ENCODE measurements at places on chromosomes 16 and 17.
A peak's percentile ranks its signal among the peaks of the same experiment; 100 is the strongest.

DNA sequence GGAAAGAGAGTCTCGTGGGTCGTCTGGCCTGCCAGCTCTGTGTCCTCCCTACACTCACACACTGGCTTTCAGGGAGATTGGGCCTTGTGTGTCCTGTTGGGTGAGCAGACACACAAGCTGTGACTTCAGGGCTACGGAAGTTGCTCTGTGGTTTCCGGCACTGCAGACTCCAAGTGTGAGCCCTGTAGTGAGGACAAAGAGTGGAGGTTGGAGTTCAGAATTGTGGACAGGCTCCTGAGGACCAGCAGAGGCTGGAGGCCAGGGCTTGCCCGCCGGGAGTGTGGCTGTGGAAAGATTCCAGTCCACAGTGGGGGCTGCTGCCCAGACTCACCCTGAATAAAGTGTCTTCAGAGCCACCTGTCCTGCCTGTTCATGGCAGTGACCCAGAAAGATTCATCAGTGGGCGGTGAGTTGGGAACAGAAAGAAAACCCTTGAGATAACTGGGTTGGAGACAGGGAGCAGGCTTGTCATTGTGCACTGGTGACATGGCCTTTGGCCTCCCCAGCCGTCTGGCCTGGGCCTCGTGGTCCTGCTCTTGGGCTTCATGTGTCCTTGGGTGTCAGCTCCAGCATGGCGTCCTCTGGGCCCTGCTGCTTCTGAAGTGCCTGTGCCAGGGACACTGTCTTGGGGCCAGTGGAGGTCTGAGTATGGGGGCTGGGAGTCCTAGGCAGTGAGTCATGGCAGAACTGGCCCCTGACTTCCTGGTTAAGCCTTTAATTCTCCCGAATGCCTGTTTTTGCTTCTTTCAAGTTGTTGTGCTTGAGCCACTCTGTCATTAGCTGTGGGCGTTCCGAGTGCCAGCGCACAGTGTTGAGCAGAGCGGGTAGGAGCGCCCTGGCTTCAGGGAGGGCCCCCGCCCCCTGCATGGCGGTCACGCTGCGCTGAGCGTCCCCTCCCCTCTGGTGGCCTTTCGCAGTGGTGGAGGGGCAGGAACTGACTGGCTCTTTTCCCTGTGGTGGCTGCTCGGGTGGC lies 19.9 kb upstream of the ZNF750 start:
- peak; percentile 50 for DNase-seq

GRCh38 chr17:40093580-40094201 lies 6.7 kb downstream of the NR1D1 start:
- no peak for DNase-seq

- no peak for DNase-seq
Observed at GRCh38 chr16:83666449-83666848, 141.3 kb upstream of the HSBP1 start.

- no peak for DNase-seq
Observed at GRCh38 chr16:29139261-29139802, 154.5 kb downstream of the LAT start.

GRCh38 chr16:87984632-87985267 lies 33.5 kb downstream of the BANP start:
- no peak for DNase-seq

GRCh38 chr16:3476409-3476808 lies 18.9 kb downstream of the C16orf90 start:
- DNase-seq, result no peak

DNA sequence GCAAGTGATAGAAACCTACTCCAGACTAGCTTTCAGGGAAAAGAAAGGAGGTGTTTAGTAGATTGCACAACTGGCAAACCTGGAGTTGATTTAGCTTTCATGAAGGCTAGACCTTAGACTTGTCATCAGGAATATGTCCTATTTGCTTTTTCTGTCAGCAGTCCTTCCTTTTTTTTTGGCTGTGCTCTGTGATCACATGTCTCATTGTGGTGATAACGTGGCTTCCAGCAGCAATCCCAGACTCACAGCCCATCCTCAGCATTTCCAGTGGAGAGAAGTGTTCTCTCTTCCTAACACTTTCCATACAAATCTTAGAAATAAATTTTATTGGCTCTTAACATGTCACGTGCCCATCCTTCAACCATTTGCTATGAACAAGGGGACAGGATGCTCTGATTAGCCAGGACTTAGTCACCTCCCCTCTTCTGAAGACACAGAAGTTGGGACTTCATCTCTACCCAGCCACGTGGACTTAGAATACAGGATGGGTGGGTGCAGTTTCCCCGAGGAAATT lies 74.7 kb downstream of the CDH13 start:
- no peak for DNase-seq

DNA sequence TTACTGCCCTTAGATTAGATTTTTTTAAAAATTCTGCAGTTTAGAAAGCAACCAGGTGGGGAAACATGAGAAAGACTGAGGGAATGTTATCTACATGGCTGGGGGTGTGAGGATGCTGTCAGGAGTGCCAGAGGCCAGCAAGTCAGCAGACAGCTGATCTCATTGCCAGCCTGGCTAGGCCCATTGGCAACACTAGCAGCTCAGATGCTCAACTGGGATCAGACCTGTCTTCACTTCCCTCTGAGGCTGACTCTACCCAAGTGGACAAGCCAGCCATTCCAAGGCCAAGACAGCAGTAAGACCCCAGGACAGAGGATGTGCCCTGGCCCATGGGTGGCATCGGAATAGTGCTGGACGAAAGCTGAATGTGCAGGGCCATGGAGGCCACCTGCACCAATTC lies 96.2 kb downstream of the TMEM132E start:
- no peak for DNase-seq

DNA sequence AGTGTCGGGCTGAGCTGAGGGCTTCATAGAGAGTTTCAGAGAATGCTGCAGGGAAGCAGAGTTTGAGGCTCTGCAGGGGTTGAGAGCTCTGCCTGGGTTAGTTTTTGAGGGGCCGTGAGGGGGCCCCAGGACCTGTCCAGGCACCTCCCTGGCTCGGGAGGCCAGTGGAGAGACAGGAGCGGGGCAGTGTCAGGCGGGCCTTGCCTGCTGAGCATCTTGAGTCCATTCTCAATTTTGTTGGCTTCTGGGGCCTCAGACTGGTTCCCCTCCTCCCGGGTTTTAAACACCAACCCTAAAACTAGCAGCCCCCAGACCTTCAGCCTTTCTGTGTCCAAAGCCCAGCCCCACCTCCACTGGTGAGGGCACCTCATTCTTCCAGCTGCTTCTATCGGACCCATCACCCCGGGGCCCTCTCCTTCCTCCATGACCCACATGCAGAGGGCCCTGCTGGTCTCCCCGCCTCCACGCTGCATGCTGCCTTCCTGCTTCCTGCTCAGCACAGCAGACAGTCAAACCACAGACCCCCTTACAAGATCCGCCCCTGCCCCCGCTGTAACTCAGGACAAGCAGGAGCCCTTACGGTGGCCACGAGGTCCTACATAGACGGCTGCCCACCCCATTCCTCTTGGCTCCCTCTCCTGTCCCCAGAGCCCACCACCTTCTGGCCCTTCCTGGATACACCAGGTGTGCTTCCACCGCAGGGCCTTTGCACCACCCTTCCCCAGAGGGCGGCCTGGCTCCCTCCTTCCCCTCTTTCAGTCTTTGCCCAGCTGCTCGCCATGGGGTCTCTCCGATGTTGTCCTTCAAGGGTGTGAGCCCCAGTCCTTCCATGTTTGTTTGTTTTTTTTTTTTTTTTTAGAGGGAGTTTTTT lies 3.8 kb downstream of the RNF213 start:
- no peak for DNase-seq

GRCh38 chr16:6482696-6483468 lies 849.8 kb upstream of the RBFOX1 start:
- no peak for DNase-seq

DNA sequence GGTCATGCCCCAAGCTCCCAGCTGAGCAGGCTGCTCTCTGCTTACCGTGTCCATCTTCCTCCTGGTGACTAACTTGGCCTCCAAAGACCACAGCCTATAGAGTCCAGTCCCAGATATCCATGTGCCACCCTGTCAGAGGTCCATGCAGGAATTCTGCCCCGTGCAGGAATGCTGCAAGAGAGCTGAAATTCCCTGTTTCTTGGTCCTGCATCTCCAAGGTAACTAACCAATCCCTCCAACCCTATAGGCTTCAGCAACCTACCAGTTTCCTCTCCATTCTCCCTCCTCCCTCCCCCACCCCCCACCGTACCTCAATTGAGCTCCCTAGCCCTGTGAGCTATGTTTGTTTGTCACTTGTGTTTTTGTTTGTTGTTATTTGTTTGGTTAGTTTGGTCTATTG lies 9.6 kb upstream of the MKS1 start:
- no peak for DNase-seq

DNA sequence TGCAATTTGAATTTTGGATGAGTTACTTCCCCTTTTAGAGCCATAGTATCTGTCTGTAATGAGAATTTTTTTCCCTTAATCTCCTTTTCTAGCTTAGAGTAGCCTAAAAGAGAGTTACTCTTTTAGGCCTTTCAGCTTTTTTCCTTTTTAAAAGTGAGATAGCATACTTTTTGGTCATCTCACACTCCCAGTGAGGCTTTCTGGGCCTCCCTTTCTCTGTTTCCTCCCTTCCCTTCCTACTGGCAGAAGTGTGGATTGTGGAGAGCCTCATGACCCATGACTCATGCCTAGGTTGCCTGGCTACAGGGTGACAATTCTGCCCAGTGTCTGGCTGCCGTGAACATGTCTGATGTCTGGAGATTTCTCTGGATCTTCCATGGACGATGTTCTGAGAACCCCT lies 15.2 kb downstream of the KRT23 start:
- DNase-seq, result no peak
